NCI-H460 (cell line): ENCODE measurements at places on chromosomes 1 and 21.

GRCh38 chr1:156140879-156141707 is 12.3 kb upstream of the SEMA4A start:
- no peak for DNase-seq

- no peak for DNase-seq
These were observed 25.2 kb downstream of the CCN1 start for GRCh38 chr1:85605484-85606413.

DNA sequence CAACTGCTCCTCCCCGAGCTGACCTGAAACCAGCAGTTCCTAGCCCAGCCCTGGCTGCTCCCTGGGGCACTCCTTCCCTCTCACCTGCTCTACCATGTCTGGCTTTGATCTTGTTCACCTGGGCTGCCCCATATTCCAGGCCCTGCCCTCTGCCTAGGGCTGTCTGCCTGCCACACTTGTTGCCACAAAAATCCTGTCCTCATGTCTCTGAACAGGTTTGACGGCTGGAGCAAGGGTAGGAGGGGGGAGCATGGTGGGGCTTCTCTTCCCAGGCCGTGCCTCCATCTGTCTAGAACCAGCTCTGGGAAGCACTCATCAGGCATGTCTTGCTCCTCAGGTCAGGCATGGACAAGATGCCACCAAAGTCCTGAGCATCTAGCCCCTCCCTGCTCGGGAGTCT is 44.3 kb upstream of the WNT2B start:
- no peak for DNase-seq

DNA sequence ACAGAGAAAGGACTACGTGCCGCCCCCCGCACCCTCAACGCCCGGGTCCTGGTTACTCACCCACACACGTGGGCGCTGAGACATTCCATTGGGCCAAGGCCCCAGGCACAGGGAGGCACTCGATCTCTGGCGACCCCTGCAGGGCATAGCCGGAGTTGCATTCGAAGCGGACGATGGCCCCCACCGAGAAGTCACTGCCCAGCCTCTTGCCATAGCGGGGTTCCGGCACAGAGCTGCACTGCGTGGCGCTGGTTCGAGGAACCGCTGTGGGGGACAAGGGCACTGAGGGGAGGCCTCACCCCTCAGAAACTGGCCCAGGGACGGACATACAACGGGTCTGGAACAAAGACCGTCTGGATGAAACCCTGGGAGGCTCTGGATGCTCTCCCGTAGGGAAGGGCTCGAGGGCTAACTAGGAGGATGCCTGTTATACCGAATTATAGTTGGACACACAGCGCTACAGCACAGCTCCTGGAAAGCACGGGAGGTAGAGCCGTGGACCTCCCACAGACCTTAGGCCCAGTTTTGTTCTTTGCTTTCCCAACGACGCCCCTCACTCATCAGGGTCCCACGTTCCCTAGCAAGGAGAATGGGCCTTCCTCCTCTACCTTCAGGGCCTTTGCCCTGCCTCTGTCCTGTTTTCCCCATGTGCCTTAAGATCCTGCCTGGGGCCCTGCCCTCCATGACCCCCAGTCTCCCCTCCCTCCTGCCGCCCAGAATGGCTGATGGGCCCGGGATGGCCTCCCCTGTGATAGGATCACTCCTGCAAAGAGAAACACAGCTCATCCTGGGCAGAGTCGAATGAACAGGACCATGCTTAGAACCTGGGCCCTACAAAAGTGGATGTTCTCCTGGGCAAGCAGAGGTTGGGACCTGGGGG is 152.8 kb downstream of the ZSCAN20 start:
- DNase-seq: no peak
